Stimulated activated memory B cell treated with anti-CD40 and anti-IgM and Interleukin-4, amounts not matched to agents 10 μg/mL and 1 μg/mL and 100 μg/mL, for 72 hours (primary cell): ENCODE measurements at places on chromosomes 2 and 18.

DNA sequence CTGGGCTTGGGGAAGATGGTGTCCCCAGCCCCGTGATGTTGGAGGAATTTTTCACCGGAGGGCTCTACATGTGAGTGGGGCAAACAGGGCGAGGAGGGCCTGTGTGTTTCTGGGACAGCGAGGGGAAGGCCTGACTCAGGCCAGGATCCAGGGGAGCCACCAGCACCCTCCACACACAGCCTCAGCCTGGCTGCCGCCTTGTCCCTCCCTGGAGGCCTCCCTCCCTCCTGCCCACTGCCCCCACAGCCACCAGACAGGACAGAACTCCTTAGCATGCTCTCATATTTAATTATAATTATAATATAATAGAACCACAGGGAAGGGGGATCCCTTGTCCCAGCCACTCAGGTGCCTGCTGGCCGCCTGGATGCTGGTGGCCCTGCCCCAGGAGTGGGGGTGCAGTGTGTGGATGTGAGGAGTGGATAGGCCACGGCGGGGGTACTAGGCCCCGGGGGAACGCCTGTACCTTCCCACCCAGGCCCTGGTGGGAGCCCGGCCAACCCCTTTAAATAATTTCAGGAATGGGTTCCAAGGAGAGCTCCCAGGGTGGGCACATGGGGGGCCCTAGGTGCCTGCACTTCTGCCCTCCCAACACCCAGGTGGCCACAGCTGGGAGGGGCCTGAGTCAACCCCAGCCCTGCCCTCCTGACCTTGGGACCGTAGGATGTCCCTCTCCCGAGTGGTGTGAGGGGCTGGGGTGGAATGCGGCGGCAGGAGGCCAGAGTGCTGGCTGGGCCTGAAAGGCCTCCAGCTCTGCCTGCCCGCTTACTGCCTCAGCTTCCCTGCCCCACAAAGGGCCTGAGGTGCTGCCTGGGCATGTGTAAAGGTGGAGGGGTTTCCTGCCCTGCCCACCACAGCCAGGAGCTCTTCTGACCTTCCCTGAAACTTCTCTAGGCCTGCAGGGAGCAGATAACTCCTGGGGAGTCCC is 8.8 kb downstream of the PDCD1 start:
- no peak overlapping the region for H3K27ac ChIP-seq
- ATAC-seq, result peak; percentile 20
- peaks cover 10% of the 10 kb centered on the region for H3K36me3 ChIP-seq
- H3K27me3 ChIP-seq, result no peaks in the 10 kb centered on the region
- peaks cover 17% of the 10 kb centered on the region for H3K4me1 ChIP-seq

GRCh38 chr2:104847586-104848160 is 6.2 kb upstream of the POU3F3 start:
- no peak overlapping the region for H3K4me3 ChIP-seq
- peaks cover 19% of the 10 kb centered on the region for H3K4me1 ChIP-seq
- H3K27me3 ChIP-seq, result peaks cover 92% of the 10 kb centered on the region

DNA sequence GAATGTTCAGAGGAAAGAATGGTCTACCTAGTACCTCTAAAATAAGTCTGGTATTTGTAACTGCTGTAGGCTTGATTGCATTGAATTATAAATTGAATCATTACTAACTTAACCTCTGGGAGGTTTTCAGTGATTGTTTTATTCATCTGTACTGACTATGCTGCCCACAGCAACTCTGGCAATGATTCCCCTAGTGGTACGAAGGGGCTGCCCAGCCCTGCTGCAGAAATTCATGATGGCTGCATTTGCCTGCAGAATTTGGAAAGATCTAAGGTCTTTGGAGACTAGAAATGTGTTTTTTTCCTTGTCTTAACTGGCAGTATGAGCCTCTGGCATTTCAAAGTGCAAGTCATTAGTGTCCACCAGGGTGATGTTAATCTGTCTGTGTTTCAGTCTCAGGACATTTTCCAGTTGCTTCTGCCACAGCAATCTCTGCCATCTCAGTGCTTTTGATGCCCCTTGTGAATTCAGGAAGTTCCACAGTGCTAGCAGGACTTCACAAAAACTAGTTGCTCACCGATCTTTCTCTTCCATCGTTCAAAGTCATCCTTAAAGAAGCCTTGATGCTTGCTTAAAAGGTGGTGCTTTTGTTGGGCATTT is 13.4 kb upstream of the LRPPRC start:
- no peak overlapping the region for H3K27ac ChIP-seq
- H3K27me3 ChIP-seq, result no peaks in the 10 kb centered on the region
- H3K36me3 ChIP-seq, result no peaks in the 10 kb centered on the region
- H3K4me1 ChIP-seq, result peaks cover 17% of the 10 kb centered on the region

GRCh38 chr2:98127229-98127989 is 40.4 kb downstream of the VWA3B start:
- peaks cover 18% of the 10 kb centered on the region for H3K4me1 ChIP-seq
- no peak for ATAC-seq
- H3K27me3 ChIP-seq, result no peaks in the 10 kb centered on the region
- H3K36me3 ChIP-seq, result no peaks in the 10 kb centered on the region
- no peak overlapping the region for H3K27ac ChIP-seq

DNA sequence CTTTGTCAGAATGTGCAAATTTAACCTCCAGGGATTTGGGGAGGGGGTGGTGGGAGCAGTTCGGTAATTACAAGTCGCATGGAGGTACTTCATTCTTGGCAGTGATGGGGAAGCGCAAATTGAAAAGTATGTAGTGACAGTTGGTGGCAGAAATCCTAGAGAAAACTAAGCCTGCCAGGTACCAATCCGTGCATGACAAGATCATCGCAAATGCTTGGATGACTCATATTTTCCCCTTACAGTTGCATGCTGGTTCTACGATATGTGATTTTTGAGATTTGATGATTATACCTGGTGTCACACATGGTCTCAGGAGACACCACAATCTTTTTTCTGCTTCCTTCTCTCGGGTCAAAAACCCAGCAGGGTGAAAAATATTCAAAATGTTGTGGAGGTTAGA is 479.7 kb upstream of the ID2 start:
- H3K27me3 ChIP-seq, result peaks cover 40% of the 10 kb centered on the region
- H3K36me3 ChIP-seq, result peaks cover 7% of the 10 kb centered on the region
- no peak overlapping the region for H3K27ac ChIP-seq
- H3K4me1 ChIP-seq, result no peaks in the 10 kb centered on the region
- H3K4me3 ChIP-seq, result no peak overlapping the region

DNA sequence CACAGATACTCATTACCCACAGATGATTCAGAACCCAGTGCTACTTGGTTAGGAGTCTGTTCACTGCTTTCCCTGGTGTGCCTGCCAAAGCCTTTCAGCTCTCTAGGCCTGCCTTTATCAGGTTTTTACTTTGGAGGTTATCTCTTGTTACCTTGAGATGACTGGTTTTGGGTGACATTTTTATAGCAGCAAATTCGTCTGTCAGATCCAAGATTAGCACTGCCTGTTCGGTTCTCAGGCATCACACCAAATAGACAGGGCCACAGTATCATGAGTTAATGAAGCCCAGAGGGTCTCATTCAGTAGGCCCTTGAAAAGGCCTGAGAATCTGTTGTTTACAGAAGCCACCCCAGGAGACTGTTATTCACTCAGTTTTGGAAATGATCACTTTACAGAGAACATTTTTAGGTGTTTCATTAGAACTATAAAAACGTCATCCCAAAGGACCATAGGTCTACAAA is 121.2 kb downstream of the OSBPL6 start:
- no peak overlapping the region for H3K27ac ChIP-seq
- ATAC-seq, result no peak
- H3K36me3 ChIP-seq, result no peaks in the 10 kb centered on the region
- H3K27me3 ChIP-seq, result peaks cover 12% of the 10 kb centered on the region
- H3K4me1 ChIP-seq, result no peaks in the 10 kb centered on the region

GRCh38 chr2:173451118-173451517 is 96.4 kb downstream of the CDCA7 start:
- ATAC-seq, result no peak
- no peak overlapping the region for H3K27ac ChIP-seq
- H3K36me3 ChIP-seq, result no peaks in the 10 kb centered on the region
- H3K27me3 ChIP-seq, result peaks cover 38% of the 10 kb centered on the region
- peaks cover 13% of the 10 kb centered on the region for H3K4me1 ChIP-seq
- no peak overlapping the region for H3K4me3 ChIP-seq

- H3K27ac ChIP-seq, result no peak overlapping the region
- no peaks in the 10 kb centered on the region for H3K27me3 ChIP-seq
- no peak overlapping the region for H3K4me3 ChIP-seq
- no peaks in the 10 kb centered on the region for H3K36me3 ChIP-seq
- no peaks in the 10 kb centered on the region for H3K4me1 ChIP-seq
Observed at GRCh38 chr2:35447215-35447614, 908.4 kb upstream of the CRIM1 start.

GRCh38 chr2:130875935-130876334 is 39.2 kb downstream of the ARHGEF4 start:
- peaks cover 16% of the 10 kb centered on the region for H3K27me3 ChIP-seq
- H3K36me3 ChIP-seq, result no peaks in the 10 kb centered on the region
- no peak overlapping the region for H3K27ac ChIP-seq
- H3K4me3 ChIP-seq, result no peak overlapping the region
- H3K4me1 ChIP-seq, result peaks cover 14% of the 10 kb centered on the region

GRCh38 chr2:26585100-26585499 is 56.1 kb downstream of the CIB4 start:
- ATAC-seq, result no peak
- no peak overlapping the region for H3K4me3 ChIP-seq
- H3K36me3 ChIP-seq, result no peaks in the 10 kb centered on the region
- no peaks in the 10 kb centered on the region for H3K4me1 ChIP-seq
- H3K27ac ChIP-seq, result no peak overlapping the region
- peaks cover 59% of the 10 kb centered on the region for H3K27me3 ChIP-seq

- H3K27me3 ChIP-seq, result no peaks in the 10 kb centered on the region
- ATAC-seq, result no peak
- peak overlapping the region; percentile 42 for H3K27ac ChIP-seq
Observed at GRCh38 chr2:12723736-12724463, 7.2 kb downstream of the TRIB2 start.
